GM12878 (cell line): ENCODE measurements at places on chromosomes 7 and 10.
A peak's percentile ranks its signal among the peaks of the same experiment; 100 is the strongest.

DNA sequence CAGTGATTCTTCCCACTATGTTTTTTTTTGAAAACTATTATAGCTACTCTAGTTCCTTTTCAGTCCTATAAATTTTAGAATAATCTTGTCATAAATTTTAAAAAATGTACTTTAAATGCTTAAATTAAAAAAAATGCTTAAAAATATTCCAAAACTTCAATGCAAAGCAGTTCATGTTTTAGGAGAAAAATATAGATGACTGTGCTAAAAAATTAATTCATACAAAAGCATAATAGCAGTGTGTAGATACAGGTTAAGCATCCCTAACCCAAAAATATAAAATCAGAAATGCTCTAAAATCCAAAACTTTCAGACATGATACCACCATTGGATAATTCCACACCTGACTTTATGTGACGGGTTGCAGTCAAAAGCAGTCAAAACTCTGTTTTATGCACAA, 12.8 kb downstream of the STEAP4 start:
- DNase-seq, result no peak

GRCh38 chr10:133040198-133040597, 47.5 kb upstream of the ADGRA1 start:
- no peak for DNase-seq

DNA sequence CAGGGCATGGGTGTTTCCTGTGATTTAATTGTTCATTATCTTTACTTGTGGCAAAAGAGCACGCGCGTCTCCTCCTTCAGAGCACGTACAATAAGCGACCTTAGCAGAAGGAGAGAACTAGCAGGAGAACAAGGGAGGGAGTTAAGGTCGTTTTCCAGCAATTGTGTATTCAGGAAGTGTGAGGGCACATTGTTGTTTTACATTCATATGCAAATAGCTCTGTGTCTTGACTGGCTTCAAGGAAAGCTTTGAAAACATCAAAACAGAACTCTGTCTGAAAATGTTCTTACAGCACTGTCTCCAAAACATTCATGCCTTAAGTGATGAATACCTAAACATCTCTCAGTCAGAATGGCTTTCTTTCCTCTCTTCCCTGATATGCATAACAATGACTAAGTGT, 499.1 kb downstream of the ACTR3B start:
- no peak for DNase-seq

- DNase-seq, result no peak
These were observed 57.6 kb downstream of the RBM33 start for GRCh38 chr7:155701972-155702544.

GRCh38 chr10:76040107-76040829, 608.8 kb downstream of the LRMDA start:
- DNase-seq, result no peak

- DNase-seq, result no peak
These were observed 63.3 kb upstream of the CHST15 start for GRCh38 chr10:124156524-124157260.

- no peak for DNase-seq
These were observed 15.8 kb downstream of the TSPAN33 start for GRCh38 chr7:129160161-129160905.

DNA sequence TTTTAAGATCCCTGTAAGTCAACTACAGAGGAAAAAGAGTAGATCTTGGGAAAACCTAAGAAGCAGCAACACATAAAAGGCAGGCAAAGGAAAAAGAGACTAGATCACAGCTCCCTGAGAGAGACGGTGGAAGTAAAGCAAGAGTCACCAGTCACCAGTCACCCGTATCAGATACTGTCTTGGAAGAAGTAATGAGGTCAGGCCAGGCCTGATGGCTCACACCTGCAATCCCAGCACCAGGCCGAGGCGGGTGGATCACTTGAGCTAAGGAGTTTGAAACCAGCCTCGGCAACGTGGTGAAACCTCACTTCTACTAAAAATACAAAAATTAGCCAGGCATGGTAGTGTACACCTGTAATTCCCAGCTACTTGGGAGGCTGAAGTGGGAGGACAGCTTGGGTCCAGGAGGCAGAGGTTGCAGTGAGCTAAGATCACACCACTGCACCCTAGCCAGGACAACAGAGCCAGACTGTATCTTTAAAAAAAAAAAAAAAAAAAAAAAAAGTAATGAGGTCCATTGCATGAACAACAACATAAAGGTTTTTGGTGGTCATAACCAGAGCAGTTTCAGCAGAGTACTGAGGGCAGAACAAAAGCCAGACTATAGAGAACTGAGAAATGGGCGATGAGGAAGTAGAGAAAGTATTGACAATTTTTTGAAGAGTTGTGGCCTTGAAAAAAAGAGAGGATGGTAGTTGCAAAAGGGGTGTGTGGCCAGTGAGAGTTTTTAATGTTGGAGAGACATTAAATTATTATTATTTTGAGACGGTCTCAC, 16.9 kb downstream of the ZNF713 start:
- peak; percentile 53 for DNase-seq

- no peak for DNase-seq
These were observed 32.1 kb upstream of the CNNM1 start for GRCh38 chr10:99297033-99297432.

DNA sequence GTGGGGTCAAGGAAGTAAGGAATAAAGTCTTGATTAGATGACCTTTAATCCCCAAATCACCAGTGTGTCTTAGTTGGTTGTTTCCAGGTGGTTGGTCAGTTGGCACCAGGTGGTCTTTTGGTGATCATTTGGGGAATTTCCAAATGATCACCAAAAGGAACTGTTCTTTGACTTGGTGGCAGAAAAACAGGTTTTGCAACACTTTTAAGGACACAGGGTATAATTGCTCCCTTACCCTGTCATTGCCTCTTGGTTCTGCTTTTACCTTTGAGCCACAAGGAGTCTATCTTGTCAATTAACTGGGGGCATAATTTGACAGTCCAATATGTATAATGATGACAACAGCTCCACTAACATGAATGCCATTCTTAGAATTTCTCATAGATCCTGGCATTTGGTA, 104.2 kb downstream of the ADK start:
- DNase-seq, result no peak

- no peak for DNase-seq
These were observed 138.1 kb downstream of the NOC3L start for GRCh38 chr10:94224656-94225055.

DNA sequence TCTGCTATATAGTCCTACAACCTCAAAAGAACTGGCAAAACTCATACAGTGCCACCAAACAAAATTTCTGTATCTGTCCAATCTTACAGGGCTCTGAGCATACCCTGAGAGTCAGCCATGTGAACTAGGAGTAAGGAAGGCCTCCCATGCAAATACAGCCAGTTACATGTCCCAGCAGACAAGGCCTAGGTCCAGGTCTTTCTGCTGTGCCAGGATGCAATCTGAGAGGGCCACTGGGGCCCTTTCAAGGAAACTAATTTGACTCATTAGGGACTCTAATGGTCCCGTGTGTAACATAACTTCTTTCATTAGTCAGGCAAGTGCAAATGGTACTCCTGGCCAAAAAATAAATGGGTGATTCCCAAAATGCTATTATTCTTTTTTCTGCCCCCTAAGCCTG, 17.9 kb upstream of the HIBADH start:
- no peak for DNase-seq

GRCh38 chr7:52525772-52526341, 509.6 kb upstream of the POM121L12 start:
- DNase-seq, result no peak

DNA sequence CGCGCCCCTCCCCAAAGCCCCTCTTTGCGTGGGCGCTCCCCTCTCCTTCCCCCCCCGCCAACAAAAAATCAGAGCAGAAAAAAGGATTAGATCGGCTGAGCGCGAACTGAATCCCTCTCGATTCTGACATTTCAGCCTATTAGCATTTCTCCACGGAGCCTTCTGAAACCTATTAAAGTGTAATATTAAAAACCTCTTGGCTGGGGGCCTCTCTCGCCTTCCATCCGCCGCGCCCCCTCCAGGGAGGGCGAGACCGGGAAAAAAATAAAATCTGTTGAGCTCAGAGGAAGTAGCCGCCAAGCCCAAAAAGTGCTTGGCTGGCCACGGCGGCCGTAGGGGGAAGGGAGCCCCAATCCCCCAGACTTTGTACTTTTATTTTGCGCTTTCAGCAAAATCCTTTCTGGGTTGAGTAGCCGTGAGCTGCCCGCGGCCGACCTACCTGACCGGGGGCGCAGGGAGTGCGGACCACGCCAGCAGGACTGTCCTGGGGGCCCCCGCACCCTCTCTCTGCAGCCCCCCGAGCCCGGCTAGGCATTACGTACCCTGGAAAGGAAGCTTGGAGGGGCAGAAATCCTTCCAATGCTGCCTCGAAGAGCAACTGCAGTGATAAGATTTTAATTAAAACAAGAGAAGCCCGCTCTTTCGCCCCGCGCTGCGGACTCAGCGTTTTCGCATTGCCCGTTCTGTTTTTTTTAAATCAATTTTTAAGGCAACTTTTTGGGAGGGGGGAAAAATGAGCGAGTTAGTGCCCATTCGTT, 1.3 kb upstream of the TNRC18 start:
- DNase-seq, result no peak

DNA sequence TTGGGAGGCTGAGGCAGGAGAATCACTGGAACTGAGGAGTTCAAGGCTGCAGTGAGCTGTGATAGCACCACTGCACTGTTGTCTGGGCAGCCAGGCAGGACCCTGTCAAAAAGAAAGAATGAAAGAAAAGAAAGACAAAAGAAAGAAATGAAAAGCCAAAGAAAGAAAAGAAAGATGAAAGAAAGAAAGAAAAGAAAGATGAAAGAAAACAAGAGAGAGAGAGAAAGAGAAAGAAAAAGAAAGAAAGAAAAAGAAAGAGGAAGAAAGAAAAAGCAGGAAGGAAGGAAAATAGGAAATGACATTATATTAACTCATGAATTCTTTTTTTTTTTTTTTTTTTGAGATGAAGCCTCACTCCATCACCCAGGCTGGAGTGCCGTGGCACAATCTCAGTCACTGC, 32.4 kb upstream of the SPDYE3 start:
- DNase-seq, result no peak
